Smooth muscle cell of the coronary artery (primary cell): ENCODE measurements at places on chromosomes 6 and 20. TPM values are rescaled to one million over a fixed set of nuclear protein-coding genes. Genes with fewer than 3 reads are reported as not detected.

The DSP gene
- total RNA-seq = 1.8 and 41.5 TPM in 2 replicates

The NFATC2 gene
- total RNA-seq = 0.60 TPM in 1 of 2 replicates, not detected in the other

The IRF4 gene
- total RNA-seq = 0.12 TPM in 1 of 2 replicates, not detected in the other

The SULF2 gene
- 20.0 and 26.4 TPM in 2 replicates for total RNA-seq

The HFE gene
- 7.1 and 31.2 TPM in 2 replicates for total RNA-seq

The FAM229B gene
- 13.1 and 44.3 TPM in 2 replicates for total RNA-seq

The HLA-DRB1 gene
- total RNA-seq = 0.12 TPM in 1 of 2 replicates, not detected in the other

The SRSF12 gene
- total RNA-seq = 0.08 and 0.12 TPM in 2 replicates

The CYP24A1 gene
- 0.60 and 0.94 TPM in 2 replicates for total RNA-seq

The BTN1A1 gene
- not detected in 2 replicates for total RNA-seq

The SLC17A9 gene
- total RNA-seq = 2.5 and 20.9 TPM in 2 replicates

The TRIM31 gene
- total RNA-seq = 0.12 TPM in 1 of 2 replicates, not detected in the other

The ISM1 gene
- 1.3 TPM in 1 of 2 replicates, not detected in the other for total RNA-seq

The PFDN6 gene
- total RNA-seq = 30.9 and 45.7 TPM in 2 replicates

The TNF gene
- not detected in 2 replicates for total RNA-seq

The OR2B6 gene
- total RNA-seq = not detected in 2 replicates

The TAGAP gene
- total RNA-seq = not detected in 2 replicates

The RIMS4 gene
- 0.53 and 0.59 TPM in 2 replicates for total RNA-seq

The SLC12A5 gene
- under 0.01 TPM in 1 of 2 replicates, not detected in the other for total RNA-seq

The KCNG1 gene
- total RNA-seq = 4.1 and 6.8 TPM in 2 replicates

The BPIFB4 gene
- 0.23 TPM in 1 of 2 replicates, not detected in the other for total RNA-seq

The PRPF6 gene
- 61.0 and 84.8 TPM in 2 replicates for total RNA-seq

The OTOR gene
- total RNA-seq = not detected in 2 replicates

The TMEM170B gene
- 0.45 and 1.1 TPM in 2 replicates for total RNA-seq

The RNF182 gene
- total RNA-seq = 0.47 TPM in 1 of 2 replicates, not detected in the other

The SNAP25 gene
- not detected in 2 replicates for total RNA-seq

The CRIP3 gene
- 0.47 TPM in 1 of 2 replicates, not detected in the other for total RNA-seq

The POLR1C gene
- 16.8 and 31.5 TPM in 2 replicates for total RNA-seq

The CST4 gene
- total RNA-seq = 0.60 TPM in 1 of 2 replicates, not detected in the other

The RIPPLY2 gene
- under 0.01 TPM in 1 of 2 replicates, not detected in the other for total RNA-seq

The CTAGE9 gene
- total RNA-seq = not detected in 2 replicates

The NCOA3 gene
- total RNA-seq = 22.0 and 28.0 TPM in 2 replicates

The IFT52 gene
- total RNA-seq = 40.1 and 49.6 TPM in 2 replicates
